ENCODE measurements at places on chromosomes 5 and 9. TPM values are rescaled to one million over a fixed set of nuclear protein-coding genes. Genes with fewer than 3 reads are reported as not detected.

AIF1L gene
- 22.0 TPM for total RNA-seq

- no peak for DNase-seq
Observed at GRCh38 chr9:138024131-138024530, 146.5 kb downstream of the CACNA1B start.

DNA sequence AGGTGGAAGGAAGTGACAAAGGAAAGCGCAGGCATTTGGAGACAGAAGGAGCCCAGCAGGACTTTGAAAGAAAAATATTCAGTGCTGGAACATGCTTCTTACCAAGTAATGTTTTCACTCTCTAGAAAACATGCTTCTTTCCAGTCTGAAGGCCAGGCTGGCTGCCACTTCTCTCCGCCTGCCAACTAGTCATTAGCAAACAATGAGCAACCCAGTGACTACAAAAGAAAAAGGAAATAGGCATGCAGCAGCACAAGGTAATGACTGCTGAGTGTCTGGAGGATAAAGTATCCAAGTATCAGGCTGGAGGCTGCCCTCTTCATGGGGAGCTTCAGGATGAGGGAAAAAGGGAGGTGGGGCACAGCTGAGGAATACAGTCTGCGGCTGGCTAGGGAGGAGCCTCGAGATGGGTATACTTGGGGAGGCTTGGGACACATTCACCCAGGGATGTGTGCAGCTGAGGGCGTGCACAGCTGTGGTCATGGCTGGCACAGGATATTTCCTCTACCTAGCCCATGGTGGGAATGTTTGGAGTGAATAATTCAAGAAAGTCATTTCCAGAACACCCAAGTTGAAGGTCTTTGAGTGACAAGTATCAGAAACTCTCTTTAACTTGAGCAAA, 161.5 kb upstream of the KIF2A start:
- DNase-seq, result no peak

DNA sequence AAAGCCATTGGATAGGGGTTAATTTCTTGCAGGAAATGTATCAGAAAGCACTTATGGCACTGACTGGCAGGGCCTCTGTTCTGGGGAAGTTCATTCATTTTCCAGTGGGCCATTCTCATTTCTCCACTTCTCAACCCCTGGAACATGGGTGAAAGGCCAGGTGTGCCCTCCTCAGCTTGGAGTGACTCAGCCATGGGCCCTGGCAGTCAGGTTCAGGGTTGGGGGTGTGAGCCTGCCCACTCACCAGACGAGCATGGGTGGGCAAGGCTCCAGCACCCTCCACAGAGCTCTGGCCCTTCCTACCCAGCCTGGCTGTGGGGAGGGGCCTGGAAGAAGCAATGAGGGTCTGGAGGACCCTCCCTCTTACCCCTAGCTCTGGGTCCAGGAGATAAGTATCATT, 174.4 kb downstream of the HSPA4 start:
- DNase-seq, result no peak

GRCh38 chr5:111735583-111736270, 21.3 kb downstream of the NREP start:
- peak; percentile 72 for DNase-seq

DNA sequence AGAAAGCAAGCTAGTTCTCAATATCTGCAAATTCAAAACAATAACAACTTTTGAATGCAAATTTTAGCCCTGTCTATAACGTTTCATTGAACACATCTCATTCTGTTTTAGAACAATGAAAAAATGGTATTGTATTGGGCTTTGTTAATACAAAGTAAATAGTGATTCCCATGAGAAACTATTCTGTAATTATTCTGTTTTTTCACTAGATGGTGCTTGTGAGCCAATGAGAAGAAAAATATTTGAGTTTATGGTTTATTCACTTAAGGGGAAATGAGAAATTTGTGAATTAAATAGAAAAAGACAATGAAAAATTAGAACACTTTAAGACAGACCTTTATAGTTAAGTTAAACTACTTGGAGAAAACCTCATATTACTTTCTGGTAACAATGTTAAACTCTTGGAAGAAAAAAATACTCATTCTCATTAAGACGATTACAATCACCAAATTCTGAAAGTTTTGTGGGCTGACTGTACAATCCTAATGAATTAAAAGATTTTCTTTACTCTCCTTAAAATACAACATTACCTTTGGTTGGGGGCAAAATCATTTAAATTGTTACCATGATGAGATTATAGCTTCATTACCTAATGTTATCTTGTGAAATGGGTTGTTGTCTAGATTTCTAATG, 127.0 kb downstream of the NNT start:
- no peak for DNase-seq

DNA sequence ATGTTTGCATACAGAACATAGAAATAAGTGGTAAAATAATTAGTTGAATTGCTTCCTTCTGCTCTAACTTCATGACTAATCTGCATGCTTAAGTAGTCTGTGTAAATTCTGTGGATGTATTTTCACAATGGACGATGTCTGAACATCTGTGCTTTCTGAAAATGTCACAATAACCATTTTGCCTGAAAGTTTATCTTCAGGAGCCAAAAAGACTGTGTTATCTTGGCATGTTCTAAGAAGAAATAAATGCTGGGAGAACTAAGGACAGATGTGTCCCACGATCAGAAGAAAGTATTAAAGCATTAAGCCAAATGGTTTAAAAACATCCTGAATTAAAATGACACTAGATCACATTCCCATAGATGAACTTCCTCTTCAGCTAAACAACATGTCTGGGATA, 397.6 kb downstream of the SPOCK1 start:
- no peak for DNase-seq

FRMD3 gene
- total RNA-seq, result 40.0 TPM

SLCO6A1 gene
- total RNA-seq, result not detected

DNA sequence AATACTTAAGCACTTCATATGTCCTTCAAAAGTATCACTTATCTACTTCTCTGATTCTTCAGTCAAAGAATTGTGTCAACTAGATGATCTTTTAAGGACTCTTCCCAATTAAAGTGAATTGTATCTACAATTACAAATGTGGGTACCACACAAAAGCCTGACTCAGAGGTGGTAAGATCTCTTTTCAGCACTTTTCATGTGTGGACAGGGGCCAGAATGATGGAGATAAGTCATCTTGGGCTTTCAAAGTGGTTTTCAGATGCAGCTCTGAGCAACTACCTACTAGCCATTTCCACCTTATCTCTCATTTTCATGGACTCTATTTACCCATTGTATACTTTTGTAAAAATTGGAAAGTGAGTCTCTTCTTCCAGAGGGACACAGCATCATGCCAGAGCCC, 8.4 kb downstream of the COX7C start:
- no peak for DNase-seq

DNA sequence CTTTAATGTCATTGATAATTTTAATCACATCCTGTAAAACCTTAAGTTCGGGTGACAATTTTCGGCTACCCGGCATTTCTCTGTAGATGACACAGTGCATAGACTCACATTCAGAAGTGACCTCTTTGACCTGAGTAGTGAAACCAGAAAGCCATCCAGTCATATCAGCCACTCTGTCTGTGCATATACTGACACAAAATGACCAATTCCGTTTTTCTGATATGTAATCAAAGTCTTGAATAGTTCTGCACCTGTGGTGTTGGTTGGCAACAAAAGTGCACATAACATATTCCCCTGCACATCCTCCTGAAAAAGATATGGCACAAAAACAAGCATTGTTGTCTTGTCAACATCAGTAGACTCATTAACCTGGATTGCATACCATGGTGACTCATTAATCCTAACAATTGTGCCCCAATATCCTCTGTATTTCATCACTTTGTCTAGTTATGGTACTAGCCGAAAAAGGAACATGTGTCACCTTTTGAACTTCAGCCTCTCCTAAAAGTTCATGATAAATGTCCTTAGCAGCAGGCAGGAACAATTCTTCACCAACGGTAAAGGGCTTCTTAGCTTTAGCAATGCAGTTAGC, 4.6 kb upstream of the HNRNPA0 start:
- no peak for DNase-seq

GRCh38 chr5:65292196-65292595, 189.5 kb downstream of the ADAMTS6 start:
- DNase-seq, result no peak

- peak; percentile 43 for DNase-seq
Observed at GRCh38 chr9:135743546-135744332, 41.8 kb downstream of the KCNT1 start.
